ENCODE measurements at places on chromosomes 3 and 15.

- DNase-seq, result no peak
Observed at GRCh38 chr3:160154596-160154995, 70.6 kb upstream of the C3orf80 start.

DNA sequence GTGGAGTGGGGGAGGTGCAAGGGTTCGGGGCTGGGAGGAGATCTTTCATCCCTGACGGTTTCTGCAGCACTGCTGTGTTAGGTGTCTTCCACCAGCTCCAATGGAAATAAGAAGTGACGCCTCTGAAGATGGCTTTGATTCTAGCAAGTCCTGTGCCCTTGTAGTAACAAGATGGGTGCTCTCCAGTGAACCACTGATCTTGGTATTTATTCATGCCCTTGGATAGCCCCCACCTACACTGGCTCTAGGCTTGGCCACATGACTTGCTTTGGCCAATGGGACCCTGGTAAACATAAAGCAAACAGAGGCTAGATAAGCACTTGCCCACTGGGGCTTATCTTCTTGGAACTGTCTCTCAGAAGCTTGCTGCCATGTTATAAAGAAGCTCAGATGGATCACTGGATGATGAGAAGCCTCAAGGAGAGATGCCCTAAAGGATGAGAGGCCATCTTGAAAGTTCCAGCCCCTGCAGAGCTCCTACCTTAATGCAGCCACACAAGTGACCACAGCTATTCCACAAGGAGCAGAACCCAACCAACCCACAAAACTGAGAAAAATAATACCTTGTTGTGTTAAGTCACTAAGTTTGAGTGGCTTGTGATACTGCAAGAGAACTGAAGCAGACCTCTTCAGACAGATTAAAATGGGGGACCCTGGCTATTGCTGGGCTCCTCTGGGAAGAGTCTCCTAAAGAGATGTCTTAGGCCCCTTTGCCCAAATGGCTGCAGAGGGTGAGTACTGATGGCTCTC lies 137.9 kb downstream of the PDCD6IP start:
- no peak for DNase-seq

GRCh38 chr3:16490062-16490619 lies 23.4 kb downstream of the RFTN1 start:
- no peak for DNase-seq

GRCh38 chr3:53375019-53375418 lies 27.7 kb upstream of the DCP1A start:
- DNase-seq, result peak; percentile 8

- DNase-seq, result no peak
Observed at GRCh38 chr3:87047852-87048251, 56.9 kb upstream of the VGLL3 start.

- DNase-seq, result no peak
Observed at GRCh38 chr3:129415378-129415777, 13.1 kb downstream of the EFCAB12 start.

DNA sequence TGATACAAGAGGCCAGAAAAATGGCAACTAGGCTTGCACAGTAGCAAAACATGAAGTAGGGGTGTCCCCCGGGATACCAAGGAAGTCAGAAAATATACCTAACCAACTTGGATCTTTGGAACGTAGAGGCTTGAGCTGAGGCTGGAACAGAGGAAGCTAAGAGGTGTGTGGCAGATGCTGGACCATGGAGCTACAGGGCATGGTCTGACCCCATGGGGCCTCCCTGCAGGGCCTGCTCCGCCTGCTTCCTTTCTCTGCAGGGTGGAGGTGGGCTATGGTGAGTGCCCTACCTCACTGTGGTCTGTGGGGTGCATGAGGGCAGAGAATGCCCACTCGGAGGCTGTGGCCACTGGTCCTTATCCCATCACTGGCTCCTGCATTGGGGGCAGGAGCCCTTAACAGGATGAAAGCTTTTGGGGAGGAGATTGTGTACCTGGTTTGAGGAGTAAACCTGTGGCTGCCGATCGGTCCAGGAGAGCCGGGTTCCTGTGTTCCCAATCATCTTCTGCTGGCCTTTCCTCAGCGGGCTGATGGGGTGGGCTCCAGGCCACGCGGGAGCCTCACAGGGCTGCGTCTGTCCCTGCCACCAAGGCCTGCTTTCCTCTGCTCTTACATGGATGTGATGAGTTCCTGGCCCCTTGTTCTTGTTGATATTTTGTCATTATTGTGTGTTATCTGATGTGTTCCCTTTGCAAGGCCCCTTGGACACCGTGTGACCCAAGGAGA lies 96.8 kb downstream of the OCA2 start:
- no peak for DNase-seq

DNA sequence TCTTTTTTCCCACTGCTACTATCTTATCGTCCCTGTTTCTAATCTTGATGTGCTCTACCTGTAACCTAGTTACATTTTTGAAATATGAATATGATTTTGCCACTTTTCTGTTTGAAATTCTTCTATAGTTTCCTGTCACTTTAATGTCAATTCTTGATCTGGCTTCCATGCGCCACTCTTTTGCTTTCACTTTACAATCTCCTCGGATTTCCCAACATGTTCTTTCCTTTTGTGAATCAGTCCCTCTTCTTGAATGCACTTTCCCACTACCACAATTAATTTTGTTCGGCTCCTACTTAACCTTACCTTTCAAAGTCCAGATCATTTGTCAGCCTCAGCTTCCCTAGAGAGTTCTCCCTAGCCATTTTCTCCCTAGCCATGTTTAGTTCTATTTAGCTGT lies 8.3 kb downstream of the TIMMDC1 start:
- DNase-seq, result no peak

DNA sequence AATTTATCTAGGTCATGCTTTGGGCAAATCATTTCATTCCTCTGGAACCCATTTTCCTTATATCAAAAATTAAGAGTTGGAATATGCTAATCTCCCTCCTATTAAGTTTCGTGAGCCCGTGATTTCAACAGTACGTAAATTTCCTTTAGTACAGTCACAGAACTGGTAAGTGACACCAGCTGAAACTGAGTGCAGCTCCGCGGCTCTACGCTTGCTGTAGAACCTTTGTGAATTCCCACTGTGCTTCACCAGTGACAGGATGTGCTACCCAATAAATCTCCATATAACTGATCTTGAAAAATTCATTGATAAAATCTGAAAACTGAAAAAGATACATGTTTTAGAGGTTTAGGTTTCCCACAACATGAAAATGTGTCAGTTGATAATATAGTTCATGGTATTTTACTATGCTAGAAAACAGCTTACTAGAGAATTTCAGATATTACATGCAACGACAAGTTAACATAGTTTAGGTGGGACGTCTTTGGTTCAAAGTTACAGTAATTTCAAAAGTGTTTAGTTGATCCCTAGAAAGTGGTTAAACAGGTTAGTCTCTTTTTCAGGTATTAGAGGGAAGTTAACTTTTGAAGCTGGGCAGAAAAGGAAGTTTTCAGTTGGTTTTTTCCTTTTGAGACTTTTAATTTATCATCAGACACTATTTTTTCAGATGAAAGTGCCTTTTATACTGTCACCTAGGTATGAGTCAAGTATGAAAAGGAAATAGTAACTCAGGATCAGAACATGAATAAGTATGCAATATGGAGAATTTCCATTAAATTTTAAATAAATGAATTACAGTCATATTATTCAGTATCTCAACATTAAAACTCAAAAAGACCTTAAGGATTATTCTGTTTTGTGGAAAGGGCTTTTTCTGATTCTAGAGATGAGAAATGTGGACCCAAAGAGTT lies 57.0 kb downstream of the PPARG start:
- DNase-seq, result no peak

- DNase-seq, result no peak
Observed at GRCh38 chr15:90294601-90295269, 29.3 kb downstream of the NGRN start.

GRCh38 chr3:13316603-13317002 lies 103.5 kb downstream of the NUP210 start:
- DNase-seq, result no peak

DNA sequence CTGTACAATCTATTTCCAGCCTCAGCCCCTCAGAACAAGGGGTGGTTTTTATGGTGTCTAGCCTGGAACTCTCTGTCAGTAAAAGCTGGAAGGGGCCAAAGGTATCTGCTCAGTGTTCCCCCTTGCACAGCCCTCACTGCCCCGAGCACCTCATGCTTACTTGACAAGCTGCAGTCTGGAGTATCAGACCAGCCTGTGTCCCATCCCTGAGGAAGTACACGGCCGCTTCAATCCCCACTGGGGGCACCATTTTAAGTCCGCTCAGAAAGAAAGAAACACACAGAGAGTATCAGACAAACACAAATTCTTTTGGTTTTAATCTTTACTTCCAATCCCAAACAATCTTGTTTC lies 32.4 kb downstream of the UMPS start:
- no peak for DNase-seq
